ENCODE measurements at places on chromosomes 5 and 9.

GRCh38 chr9:94982211-94982610 is 255.7 kb downstream of the AOPEP start:
- DNase-seq: no peak

DNA sequence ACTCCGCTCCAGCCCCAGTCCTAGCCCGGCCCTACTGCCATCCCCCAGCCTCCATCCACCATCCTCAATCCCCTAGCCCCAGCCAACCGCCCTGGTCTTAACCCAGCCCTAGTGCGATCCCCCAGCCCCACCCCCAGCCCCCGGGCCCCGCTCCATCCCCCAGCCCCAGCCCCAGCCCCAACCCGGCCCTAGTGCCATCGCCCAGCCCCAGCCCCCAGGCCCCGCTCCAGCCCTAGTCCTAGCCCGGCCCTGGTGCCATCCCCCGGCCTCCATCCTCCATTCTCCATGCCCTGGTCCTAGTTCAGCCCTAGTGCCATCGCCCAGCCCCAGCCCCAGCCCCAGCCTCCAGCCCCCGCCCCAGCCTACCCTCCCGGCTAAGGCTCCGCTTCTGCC is 398 bp downstream of the TOR1A start:
- DNase-seq: no peak

DNA sequence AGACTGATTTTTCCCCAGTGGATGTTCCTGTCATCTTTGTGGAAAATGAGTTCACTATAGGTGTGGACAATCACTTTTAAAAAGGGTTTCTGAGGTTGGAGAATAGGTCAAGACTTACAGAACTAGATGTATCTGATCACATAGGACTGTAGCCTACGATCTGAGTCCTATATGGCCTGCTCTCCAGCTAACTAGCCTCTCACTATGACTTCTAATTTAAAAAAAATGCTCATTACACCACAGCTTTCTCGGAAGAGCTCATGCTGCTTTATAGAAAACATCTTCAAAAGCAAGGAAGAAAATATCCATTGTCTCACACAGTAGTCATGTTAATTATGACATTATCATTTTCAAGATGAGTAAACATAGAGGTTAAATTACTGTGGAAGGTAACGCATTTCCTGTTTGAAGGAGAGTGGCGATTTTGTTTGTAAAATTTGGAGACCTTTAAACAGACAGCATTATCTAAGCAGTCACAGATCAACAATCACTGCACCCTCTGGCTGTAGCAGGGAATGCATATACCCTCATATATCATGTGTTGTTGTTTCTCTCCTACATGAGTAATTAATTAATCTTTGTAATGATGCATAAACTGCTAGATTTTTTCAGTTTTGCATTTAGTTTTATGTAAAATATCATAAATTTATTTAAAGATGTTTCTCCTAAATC is 573.7 kb downstream of the GABRG2 start:
- no peak for DNase-seq

- no peak for DNase-seq
Observed at GRCh38 chr9:31275419-31275818, 1109.0 kb upstream of the ACO1 start.

DNA sequence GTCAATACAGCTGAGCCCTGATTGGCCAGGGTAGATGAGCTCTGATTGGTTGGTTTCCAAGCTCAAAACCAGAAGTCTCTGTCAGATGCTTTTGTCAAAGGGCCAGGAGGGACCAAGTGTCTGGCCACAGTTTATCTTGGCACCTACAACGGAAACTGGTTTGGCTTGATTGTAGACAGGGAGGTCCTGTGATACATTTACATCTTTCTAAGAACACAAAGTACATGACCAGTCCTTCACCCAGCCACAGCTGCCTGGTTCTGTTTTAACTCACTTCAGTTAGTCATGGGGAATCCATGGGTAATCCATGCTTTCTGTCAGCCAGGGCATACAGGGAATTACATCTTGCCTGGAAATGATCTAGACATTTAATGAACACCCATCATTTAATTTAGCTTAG is 171.2 kb downstream of the SLC12A2 start:
- no peak for DNase-seq

DNA sequence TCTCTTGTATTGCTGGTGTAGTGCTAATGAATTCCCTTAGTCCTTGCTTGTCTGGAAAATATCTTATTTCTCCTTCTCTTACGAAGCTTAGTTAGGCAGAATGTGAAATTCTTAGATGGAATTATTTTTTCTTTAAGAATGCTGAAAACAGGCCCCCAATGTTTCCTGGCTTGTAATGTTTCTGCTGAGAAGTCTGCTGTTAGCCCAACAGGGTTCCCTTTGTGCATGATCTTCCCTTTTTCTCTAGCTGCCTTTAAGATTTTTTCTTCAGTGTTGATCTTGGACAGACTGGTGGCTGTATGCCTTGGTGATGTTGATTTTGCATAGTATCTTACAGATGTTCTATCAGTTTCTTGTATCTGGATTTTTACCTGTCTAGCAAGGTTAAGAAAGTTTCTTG is 191.3 kb upstream of the DMRTA1 start:
- no peak for DNase-seq

DNA sequence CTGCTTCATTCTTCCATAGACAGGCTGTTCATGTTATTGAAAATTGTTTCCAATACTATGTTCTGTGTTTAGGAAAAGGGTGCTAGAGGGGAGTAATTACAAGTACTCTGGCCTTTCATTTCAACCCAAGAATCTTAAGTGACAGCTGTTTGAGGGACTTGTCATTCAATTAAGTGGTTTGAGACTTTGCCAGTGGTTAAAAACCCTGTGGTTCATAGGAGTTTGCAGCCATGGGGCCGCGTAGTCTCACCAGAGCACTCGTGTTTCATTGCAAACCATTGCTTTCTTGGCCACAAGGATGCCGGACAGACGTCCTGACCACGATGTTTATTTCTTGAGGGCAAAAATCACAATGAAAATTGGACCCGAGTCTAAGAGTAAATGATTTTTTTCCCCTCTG is 248.8 kb downstream of the NNT start:
- no peak for DNase-seq

DNA sequence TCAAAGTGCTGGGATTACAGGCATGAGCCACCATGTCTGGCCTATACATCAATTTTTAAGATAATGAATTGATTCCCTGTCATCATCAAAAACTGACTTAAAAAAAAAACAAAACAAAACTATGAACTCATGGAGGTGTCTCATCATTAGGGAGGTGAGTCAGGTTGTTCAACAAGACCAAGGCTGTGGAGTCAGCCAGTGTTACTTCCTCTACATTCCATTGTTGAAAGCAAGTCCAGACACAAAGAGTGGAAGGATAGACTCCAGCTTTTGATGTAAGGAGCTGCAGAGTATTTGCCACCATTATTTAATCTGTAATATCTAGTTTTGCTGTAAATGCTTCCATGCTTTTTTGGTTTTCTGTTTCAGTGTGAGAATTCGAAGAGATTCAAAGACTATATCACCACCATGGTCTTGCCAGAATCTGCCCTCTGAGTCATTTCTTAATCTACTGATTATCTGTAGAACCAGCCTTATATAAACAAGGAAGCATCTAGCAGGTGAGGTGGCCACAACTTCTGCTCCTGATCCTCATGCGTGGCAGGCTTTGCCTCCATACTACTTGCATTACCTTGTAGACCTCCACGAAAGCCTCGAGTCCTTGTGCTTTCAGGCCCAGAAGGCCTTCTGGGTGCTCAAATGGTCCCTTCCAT is 156.1 kb downstream of the FGF1 start:
- DNase-seq: no peak

DNA sequence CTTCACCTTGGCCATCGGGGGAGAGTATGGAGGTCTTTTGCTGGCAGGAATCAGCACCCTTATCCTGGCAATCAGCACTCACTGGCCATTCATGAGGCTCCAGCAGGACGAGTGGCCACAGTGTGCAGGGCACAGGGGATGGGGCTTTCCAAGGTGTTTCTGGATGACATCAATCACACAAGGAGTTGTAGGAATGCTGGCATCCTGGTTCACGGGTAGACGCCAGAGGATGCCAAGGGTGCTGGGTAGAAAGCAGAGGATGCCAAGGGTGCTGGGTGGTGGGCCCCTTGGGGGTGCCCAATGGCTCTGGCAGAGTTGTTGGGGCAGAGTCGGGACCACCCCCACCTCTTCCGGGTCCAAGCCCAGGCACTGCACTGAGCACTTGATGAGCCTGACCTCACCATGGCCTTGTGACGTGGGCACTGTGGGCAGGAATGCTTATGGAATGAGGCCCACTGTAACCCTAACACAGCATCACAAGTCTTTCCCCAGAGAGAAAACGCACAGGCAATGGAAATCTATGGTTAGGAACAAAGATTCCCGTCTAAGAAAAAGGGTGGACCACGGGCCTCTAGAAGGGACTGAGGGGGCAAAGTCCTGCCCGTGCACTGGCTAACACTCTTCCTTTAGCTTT is 29.1 kb downstream of the CEL start:
- DNase-seq: no peak

- no peak for DNase-seq
Observed at GRCh38 chr5:80516826-80517225, 28.9 kb downstream of the FAM151B start.

DNA sequence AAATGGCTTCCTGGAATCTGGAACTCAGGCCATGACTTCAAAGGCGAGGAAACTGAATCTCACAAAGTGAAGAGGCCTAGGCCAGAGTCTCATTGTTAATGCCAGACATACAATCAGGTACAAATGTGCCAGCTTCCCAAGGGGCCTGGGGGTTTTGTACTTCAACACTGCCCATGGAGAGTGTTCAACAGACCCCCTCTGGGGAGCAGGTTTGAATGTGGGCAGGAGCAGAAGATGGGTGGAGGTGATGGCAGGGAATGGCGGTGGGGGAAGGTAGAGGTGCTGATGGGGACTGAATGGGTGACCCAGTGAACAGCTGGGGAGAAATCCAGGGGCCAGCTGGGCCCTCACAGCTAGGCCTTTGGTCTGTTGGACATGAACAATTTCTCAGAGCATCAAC is 12.0 kb downstream of the FOXI1 start:
- DNase-seq: no peak

DNA sequence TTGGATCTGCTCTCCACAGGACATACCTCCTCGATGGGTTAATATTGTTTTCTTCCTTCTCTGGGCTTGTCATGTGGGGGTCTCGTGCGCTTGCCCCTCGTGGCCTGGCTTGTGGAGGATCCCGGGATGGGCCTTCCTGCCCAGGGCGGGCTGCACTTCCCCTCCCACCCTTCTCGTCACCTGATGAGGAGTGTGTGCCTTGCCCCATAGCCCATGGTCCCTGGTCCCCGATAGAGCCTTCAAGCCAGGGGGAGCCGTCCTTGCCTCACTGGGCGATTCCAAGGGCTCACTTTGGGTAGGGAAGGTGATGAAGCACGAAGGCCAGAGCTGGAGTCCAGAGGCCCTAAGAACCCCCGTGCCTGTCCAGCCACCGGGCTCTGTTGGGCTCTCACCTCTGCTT is 28.7 kb downstream of the DYNC2I2 start:
- no peak for DNase-seq

- DNase-seq: no peak
Observed at GRCh38 chr9:22622815-22623214, 176.2 kb downstream of the DMRTA1 start.

DNA sequence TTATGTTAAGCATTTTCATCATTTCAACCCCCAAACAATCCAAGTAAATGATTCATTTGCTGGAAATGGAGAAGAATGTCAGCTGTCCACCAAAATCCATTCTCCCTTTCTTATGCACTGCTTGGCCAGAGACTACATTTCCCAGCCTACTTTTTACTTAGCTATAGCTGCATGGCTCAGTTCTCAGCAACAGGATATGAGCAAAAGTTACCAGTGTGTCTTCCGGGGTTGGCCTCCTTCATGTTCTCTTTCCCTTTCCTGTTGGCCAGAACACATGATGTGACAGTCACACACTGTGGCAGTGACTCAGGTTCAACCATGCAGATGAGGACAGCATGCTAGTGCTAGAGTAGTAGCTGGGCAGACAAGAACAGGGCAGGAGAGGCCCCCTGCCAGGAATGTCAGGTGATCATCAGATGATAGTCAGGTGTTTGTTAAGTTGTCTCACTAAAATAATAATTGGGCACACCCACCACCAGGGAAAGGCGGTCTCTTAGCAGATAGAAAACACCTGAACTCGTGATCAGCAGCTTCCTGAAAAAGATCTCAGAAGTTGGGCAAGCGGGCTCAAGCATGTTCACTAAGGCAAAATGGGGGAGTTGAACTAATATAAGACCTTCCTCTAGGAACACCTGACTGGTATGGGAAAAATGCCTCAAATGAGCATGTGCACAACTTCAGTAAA is 12.2 kb downstream of the GPR150 start:
- DNase-seq: peak; percentile 85

DNA sequence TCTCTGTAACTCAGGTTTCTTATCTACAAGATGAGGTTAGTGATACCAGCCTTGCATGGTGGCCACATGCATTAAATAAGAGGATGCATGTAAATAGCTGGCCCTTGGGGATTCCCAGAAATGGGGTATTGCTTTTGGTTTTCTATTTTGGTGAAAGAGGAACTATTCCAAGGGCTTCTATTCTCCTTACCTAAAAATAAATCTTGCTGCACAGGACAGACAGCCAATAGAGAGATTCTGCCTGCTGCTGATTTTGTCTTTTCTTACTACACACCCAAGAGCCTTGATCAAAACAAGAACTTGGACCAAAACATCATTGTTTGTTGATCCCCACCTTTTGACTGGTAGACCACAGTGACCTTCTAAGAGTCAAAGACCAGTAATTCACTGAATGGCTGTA is 161.8 kb downstream of the PJA2 start:
- no peak for DNase-seq

GRCh38 chr5:59598547-59598874 is 295.0 kb downstream of the PDE4D start:
- no peak for DNase-seq

DNA sequence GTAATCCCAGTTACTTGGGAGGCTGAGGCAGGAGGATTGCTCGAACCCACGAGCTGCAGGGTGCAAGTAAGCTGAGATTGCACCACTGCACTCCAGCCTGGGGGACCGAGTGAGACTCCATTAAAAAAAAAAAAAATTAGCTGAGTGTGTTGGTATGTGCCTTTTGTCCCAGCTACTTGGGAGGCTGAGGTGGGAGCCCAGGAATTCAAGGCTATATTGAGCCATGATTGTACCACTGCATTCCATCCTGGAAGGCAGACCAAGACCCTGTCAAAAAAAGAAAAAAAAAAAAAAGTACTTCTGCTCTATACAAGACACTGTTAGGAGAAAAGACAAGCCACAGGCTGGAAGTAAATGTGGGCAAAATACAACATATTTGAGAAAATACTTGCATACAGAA is 68.5 kb upstream of the FBXW11 start:
- no peak for DNase-seq

DNA sequence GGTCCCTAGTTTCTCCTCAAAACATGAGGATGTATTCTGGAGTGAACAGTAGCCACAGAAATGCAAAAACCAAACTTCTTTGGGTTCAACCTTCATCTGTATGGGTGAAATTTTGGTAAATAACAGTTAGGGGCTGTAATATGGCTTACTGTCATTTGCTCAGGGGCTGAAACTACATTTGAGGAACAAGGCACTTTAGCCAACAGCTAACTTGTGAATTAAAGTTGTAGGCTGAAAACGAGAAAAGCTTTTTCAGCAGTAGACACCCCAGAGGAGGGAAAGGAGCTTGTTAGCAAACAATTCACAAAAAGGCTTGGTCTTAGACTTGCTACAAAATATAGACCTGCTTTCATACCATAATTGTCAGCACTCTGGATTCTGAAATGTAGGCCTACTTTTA is 6.6 kb downstream of the TMEM171 start:
- no peak for DNase-seq

Data from CD4-positive, alpha-beta memory T cell (primary cell).